ENCODE measurements at places on chromosomes 5 and 9. TPM values are rescaled to one million over a fixed set of nuclear protein-coding genes. Genes with fewer than 3 reads are reported as not detected.

DNA sequence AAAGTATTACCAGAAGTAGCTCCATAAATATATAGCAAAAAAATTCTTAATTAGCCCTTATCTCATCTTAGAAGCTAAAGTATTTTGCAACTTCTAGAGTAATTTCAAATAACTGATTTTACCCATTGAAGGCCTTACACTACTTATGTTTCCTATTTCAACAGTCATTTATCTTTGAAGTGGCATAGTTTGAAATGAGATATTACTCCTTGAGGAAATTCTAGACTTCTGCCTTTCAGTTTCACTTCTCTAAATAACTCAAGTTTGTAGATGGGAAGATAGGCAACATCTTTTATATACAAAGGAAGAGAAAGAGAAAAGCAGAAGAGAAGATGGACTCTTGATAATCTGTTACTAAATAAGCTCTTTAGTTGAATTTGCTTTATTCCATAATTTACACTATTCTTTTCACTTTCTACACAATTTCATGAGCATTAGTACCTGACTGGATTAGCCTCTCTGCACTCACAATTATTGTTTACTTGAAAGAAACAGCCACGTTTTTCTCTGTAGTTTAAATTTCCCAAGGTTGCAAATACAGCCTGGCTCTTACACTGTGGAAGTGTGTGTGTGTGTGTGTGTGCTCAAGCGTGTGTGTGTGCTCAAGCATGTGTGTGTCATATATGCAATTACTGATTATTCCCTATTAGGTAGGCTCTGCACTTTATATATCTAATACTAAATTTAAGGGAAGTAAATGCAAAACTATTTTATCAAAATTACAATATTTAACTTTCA, 60.6 kb upstream of the EMB start:
- H3K4me3 ChIP-seq = peak overlapping the region; percentile 49
- H3K27ac ChIP-seq = peak overlapping the region; percentile 10
- no peaks in the 10 kb centered on the region for H3K36me3 ChIP-seq
- peaks cover 3% of the 10 kb centered on the region for H3K4me1 ChIP-seq

- peak overlapping the region; percentile 91 for H3K27ac ChIP-seq
- peak overlapping the region; percentile 99 for H3K4me3 ChIP-seq
- DNase-seq = no peak
- peaks cover 27% of the 10 kb centered on the region for H3K4me1 ChIP-seq
- no peaks in the 10 kb centered on the region for H3K27me3 ChIP-seq
Measured at GRCh38 chr5:79613549-79613948, 1.3 kb downstream of the TENT2 start.

- H3K27ac ChIP-seq = no peak overlapping the region
- no peak overlapping the region for H3K4me3 ChIP-seq
- no peaks in the 10 kb centered on the region for H3K27me3 ChIP-seq
- no peak for DNase-seq
- no peaks in the 10 kb centered on the region for H3K4me1 ChIP-seq
Measured at GRCh38 chr9:107742531-107743309, 253.2 kb upstream of the KLF4 start.

DNA sequence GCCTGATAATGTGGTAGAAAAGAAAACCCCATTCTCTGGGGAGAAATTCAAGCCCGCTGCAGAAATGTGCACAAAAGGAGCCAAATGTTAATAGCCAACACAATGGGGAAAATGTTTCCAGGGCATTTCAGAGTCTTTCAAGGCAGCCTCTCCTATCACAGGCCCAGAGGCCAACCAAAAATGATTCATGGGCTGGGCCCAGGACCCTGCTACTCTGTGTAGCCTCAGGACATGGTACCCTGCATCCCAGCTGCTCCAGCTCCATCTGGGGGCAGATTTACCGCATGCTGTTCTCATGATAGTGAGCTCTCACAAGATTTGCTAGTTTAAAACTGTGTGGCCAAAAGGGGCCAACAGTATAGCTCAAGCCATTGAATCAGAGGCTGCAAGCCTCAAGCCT, 41.1 kb downstream of the RAPGEF6 start:
- no peak overlapping the region for H3K27ac ChIP-seq
- H3K4me3 ChIP-seq = no peak overlapping the region

Gene SLC6A19
- not detected for total RNA-seq

GRCh38 chr9:100099722-100100042, 639 bp downstream of the INVS start:
- H3K4me1 ChIP-seq = peaks cover 35% of the 10 kb centered on the region
- peaks cover 8% of the 10 kb centered on the region for H3K36me3 ChIP-seq
- H3K27me3 ChIP-seq = no peaks in the 10 kb centered on the region
- H3K27ac ChIP-seq = peak overlapping the region; percentile 81
- H3K4me3 ChIP-seq = peak overlapping the region; percentile 92

DNA sequence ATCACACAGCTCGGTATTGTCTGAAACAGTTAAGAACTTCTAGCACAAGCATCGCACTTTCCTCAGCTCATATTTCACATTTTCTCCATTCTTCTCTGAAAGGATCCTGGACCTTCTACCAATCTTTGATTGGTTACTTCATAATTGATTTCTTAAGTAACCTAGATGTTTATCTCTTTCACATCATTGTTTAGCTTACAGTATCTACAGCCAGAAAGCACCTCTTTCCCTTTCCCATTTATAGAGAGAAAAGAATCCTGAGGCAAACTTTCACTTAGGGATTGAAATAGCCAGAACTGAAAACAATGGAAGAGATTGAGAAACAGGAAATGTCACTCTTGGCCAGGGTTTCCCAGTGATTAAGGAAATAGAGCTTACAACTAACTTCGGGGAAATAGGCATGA, 2.5 kb downstream of the IL33 start:
- no peaks in the 10 kb centered on the region for H3K36me3 ChIP-seq
- no peak overlapping the region for H3K4me3 ChIP-seq
- peaks cover 7% of the 10 kb centered on the region for H3K27me3 ChIP-seq
- H3K27ac ChIP-seq = no peak overlapping the region
- no peak for DNase-seq

DNA sequence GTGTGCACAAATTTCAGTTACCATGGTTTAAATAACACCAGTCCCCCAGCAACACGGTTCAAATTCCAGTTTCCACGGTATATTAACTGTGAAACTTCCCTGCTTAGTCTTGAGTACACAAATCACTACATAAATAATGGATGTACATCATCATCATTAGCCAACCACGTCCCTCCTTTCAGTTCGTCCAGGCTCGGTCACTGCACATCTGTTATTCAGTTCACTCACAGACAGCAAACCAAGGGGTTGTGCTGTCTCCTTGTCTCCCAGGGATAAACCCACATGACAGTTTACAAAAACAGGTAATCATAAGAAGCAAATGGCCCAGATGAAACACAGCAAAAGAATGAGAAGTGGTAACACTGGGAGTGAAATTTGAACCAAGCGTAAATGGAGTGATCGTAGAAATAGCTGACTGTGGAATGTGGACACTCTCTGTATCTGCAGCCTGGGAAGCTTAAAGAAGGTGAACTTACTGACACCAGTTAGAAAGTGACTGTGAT, 61.0 kb upstream of the RAD23B start:
- no peaks in the 10 kb centered on the region for H3K36me3 ChIP-seq
- H3K4me1 ChIP-seq = no peaks in the 10 kb centered on the region
- H3K27ac ChIP-seq = no peak overlapping the region
- DNase-seq = no peak
- no peak overlapping the region for H3K4me3 ChIP-seq

Gene DAB2IP
- total RNA-seq = not detected

- H3K4me3 ChIP-seq = no peak overlapping the region
- no peaks in the 10 kb centered on the region for H3K27me3 ChIP-seq
- H3K27ac ChIP-seq = no peak overlapping the region
- DNase-seq = no peak
- H3K4me1 ChIP-seq = no peaks in the 10 kb centered on the region
Measured at GRCh38 chr5:31990701-31991110, 183.4 kb downstream of the GOLPH3 start.

Gene PCDHGA6
- total RNA-seq = not detected

All from CD4-positive, CD25-positive, alpha-beta regulatory T cell (primary cell).